ENCODE measurements at places on chromosomes 2 and 18.

DNA sequence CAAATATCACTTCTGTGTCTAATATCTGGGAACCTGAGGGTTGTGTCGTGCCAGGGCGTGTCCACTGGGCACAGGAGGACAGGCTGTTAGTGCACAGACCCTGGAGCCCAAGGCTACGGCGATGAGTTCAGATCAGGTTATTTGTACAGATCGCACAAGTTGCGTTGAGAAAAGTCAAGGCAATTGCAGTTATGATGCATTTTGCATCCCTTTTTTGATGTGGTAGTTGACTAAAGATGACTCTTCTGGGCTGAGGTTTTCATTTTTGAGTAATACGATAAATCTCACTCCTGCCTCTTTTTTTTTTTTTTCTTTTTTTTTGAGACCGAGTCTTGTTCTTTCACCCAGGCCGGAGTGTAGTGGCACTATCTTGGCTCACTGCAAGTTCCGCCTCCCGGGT lies 7.2 kb downstream of the RBFA start:
- no peak for DNase-seq

GRCh38 chr2:182077448-182078142 lies 91.9 kb downstream of the PPP1R1C start:
- peak; percentile 84 for DNase-seq

DNA sequence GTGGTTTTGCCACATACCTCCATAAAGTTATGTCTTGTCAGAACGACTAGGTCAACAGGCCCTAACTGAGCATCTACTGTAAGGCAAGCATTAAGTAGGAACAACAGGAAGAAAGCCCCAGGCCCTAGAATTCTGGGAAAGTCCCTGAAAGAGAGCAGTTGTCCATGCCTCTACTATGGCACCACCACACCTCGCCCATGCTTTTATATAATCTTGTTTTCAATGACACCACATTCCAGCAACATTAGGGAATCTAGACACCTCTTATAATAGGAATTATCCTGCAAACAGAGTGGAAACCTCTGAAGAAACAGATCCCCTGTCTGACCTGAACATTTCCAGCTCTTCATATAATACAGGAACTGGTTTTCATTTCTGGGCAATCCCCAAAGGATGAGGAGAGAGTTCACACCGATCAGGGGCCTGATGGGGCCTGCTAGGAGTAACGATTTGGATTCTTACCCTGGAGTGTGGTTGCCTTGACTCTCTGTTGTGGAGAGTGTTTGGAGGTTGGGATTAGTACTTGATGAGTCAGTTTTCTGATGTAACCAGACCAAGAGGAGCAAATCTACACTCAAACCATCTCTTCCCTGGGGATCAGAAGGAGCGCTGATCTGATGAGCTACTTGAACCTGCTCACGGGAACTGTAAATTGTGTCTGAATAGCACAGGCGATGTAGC lies 31.9 kb upstream of the CEP68 start:
- DNase-seq: no peak

DNA sequence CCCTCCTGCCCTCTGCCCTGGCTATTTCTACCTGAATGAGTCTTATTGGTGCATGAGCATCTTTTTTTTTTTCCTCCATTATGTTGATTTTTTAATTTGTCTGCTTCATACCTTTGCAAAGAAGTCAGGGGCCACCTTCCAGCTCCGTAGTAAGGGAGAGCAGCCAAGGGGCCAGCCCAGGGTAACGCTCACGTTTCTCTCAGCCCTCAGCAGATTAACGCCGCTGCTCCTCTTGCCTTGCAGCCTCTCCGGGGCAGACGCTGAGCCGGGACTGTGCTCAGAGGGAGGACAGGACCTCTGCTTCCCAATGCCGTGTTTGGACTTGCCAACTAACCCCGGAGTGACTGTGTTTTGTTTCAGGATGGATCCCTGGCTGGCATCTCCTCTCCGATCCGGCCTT lies 241.7 kb downstream of the ATAD2B start:
- no peak for DNase-seq

- DNase-seq: no peak
Measured at GRCh38 chr18:36711813-36712444, 116.9 kb downstream of the TPGS2 start.
